ENCODE measurements at places on chromosomes 3 and 15.

- no peak for DNase-seq
These were observed 7.5 kb downstream of the IDH3A start for GRCh38 chr15:78156653-78157052.

DNA sequence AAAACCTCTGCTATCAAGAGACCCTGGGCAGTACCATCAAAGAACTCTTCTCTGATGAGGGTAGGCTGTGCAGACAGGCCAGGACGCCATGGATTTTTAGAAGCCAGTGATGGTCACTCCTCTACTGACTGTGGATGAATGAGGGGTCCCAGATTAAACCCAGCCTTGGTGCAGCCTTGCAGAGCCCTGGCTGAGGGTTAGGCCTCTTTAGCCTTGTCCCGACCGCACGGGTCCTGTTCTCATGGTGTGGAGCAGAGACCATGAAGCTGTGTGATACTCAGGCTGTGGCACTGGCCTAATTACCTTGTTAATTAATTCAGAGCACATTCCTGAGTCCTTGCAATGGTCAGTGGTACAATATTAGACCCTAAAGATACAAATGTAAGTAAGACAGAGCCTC, 71.7 kb downstream of the FBN1 start:
- no peak for DNase-seq

GRCh38 chr3:105139881-105140560, 226.7 kb upstream of the ALCAM start:
- no peak for DNase-seq

DNA sequence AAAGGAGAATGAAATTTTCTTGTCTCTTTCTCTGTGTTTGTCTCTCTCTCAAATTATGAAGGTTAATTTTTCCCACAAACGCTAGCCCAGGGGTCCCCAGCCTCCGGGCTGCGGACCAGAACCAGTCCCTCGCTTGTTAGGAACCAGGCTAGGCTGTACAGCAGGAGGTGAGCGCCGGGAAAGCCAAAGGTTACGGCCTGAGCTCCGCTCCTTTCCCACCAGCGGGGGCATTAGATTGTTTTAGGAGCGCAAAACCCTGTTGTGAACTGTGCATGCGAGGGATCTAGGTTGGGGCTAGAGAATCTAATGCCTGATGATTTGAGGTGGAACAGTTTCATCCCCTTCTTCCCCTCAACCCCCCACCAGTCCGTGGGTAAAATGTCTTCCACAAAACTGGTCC, 74.7 kb upstream of the ZNF385D start:
- no peak for DNase-seq

DNA sequence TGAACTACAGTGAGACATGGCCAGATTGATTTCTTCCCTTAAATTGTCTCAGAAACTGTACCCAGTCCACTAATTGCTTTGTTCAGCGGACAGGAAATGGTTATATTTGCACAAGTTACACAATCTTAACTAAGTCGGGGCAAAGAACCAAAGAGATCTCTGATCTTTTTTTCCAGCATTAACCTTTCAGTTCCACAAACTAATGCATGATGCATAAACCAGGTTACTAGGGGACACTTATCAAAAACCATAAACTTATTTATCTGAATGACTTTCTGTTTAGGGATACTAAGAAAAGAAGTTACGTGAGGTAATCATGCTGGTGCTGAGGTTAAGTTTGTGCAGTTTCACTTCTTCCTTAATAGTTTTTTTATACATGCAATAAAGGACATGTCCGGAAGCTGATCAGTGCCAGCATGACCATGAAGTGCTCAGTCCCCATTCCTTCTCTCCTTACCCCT, 22.4 kb downstream of the FNDC3B start:
- no peak for DNase-seq

- DNase-seq: no peak
These were observed 32.2 kb upstream of the KLHL25 start for GRCh38 chr15:85826756-85827515.

DNA sequence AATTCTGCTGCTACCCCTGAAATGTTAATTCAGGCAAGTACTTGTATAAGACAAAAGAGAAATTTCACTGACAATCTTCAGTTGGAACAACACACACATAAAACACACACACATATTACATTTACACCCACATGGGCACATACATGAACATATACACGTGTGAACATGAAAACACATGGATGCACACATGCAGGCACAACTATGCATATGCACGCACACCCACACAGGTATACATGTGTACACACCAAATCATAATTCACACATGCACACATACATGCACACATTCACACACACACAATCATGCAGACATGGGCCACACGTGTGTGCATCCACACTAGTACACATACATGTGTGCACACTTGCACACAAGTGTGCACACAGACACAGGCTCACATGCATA, 277.8 kb downstream of the OCA2 start:
- DNase-seq: no peak

DNA sequence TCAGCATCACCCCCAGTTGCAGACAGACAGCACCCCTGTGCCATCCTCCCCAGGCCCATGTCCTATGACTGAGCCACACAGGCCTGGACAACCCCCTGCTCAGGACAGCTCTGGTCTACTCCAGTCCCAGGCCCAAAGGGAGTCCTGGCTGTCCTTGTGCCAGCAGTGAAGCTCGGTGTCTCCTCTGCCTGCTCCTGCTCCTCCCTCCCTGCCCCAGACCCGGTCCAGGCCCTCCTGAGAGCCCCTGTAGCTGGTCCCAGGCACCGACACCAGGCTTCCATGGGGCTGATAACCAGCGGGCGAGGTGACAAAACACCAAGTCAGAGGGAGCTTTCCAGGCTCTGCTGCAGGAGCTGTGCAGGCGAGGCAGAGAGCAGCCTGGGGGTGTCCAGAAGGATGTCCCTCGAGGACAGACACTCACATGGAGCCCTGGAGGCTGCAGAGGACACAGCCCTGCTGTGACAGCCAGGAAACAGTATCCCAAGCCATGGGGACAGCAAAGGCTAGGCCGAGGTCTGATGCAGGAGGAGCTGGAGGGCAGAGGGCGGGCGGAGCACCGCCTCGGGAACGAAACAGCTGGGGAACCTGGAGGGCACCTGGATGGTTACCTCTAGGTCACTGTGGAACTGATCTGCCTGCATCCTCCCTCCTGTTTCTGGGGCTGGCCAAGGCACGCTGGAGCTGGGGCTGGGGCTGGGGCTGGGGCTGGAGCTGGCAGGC, 103.8 kb upstream of the PRR20G start:
- no peak for DNase-seq

GRCh38 chr15:56934269-56934668, 15.8 kb downstream of the TCF12 start:
- DNase-seq: no peak

- DNase-seq: no peak
These were observed 14.0 kb downstream of the RCN2 start for GRCh38 chr15:76945494-76946093.

GRCh38 chr15:70201425-70201775, 103.7 kb upstream of the TLE3 start:
- no peak for DNase-seq

GRCh38 chr3:124545891-124546290, 184.4 kb upstream of the UMPS start:
- no peak for DNase-seq

DNA sequence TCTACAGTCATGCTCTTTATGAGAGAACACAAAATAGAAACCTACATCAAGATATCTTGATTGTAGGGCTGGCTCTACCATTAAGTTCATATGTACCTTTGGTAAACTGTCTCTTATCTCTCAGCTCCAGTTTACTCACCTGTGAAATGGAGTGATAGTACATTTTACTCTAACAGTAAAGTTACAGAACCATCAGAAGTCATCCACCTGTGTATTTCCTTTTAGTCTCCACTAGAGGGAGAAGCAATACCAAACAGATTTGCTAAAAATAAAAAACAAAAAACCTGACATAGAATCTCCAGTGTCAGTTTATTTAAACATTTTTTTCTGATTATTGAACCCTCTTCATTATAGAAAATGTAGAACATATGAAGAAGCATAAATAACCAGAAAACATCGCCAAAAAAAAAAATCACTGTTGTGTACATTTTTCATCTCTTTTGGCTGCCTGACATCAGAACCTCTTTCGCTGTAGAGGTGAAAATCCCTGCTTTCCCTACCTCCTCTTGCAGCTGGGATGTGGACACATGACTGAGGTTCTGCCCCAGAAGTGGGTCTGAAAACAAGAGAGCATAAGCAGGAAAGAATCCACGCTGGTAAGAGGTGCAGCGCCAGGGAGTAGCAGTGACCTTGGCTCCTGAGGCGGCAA, 48.7 kb upstream of the WDR72 start:
- no peak for DNase-seq

- no peak for DNase-seq
These were observed 48.2 kb downstream of the CRYGS start for GRCh38 chr3:186496016-186496415.

- DNase-seq: no peak
These were observed 349.0 kb downstream of the MCTP2 start for GRCh38 chr15:94580211-94580885.

DNA sequence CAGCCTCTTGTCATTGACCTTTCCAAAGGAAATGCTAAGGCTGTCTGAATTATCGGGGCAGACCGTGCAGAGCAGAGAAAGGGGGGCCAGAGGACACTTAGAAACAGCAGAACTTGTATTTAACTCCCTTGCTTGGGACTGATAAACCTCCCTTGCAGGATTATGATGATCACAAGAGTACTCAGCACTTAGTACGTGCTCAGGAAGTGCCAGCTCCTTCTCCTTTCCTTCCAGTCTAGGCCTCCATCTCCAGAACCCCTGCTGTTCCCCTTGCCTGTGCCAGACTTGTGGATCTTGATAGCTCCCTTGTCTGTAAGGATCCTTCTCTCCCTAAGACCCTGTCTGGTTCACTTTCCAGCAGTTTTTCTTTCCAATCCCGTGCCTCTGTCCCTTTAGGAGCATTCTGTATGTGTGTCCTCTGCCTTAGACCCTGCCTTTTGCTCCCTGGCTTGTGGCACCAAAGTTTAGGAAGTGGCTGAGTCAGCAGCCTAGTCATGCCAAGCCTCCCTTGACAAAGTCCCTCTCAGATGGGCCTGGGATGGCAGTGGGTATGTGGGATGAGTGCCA, 747 bp downstream of the SORD start:
- DNase-seq: no peak

- DNase-seq: no peak
These were observed 71.0 kb downstream of the FILIP1L start for GRCh38 chr3:100043271-100043670.

GRCh38 chr3:13853978-13854296, 25.9 kb downstream of the WNT7A start:
- DNase-seq: no peak

- DNase-seq: no peak
These were observed 111.4 kb upstream of the CCNL1 start for GRCh38 chr3:157271283-157271882.
